ENCODE measurements at places on chromosomes 1 and 21.

DNA sequence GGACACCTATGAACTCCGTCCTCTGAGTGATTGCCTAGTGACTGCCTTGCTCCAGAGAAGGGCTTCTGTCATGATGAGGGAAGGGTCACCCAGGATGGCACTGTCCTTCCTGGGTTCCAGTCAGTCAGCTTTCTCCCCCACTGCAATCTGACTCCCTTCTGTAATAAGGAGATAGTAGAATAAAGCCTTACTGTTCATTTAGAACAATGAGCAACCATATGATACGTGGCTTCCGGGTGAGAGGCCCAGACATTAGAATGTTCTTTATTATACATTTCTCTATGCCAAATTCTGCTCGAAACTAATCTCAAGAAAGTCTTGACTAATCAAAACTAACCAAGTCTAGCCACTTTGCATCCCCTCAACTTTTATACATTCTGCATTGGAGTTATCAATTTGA lies 8.5 kb upstream of the MTMR11 start:
- no peak for DNase-seq

DNA sequence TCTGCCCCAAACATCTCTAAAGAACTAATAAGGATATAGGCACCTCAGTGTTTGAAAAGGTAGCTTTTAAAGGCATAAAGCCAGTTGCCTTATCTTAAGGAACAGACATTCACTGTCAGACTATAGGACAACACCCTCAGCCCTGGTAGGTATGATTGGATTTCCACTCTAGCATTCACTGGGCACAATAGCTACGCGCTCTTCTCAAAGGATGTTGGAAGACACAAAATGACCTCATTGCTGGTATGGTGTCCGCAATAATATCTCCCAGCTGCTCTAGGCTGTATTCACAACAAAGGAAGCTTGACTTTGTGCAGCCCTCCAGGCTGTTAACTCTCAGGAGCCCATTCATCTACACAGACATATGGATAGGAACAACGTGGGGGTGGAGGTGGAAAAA lies 119.4 kb upstream of the CXADR start:
- no peak for DNase-seq

GRCh38 chr1:48194801-48195200 lies 27.7 kb upstream of the SLC5A9 start:
- DNase-seq: no peak

DNA sequence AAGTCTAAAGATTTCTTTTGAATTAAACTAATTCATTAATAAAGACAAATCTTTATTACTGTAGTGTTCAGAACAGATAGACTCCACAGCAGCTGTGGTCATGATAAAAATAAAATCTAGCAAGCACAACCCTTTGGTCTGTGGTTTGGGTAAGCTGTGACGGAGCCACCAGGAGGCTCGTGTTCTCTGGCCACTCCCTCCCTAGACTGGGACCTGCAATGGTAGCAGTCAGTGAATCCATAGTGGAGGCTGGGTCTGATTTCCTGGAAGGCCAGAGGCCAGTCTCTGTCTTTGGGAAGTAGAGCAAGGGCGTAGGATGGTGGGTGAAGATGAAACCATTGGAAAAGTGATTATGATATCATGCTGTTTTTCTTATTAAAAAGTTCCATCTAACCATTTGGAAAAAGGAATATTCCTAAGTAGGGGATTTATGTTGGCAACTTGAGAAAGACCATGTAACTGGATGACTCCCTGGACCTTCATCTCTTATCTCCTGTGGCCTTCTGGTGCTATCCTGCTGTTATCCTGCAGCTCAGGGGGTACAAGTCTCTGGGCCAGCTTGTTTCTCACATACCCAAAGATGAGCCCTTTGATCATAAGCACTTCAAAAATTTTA lies 39.0 kb downstream of the TENT5C start:
- no peak for DNase-seq

- DNase-seq: no peak
Observed at GRCh38 chr1:12314333-12314903, 84.6 kb downstream of the VPS13D start.

DNA sequence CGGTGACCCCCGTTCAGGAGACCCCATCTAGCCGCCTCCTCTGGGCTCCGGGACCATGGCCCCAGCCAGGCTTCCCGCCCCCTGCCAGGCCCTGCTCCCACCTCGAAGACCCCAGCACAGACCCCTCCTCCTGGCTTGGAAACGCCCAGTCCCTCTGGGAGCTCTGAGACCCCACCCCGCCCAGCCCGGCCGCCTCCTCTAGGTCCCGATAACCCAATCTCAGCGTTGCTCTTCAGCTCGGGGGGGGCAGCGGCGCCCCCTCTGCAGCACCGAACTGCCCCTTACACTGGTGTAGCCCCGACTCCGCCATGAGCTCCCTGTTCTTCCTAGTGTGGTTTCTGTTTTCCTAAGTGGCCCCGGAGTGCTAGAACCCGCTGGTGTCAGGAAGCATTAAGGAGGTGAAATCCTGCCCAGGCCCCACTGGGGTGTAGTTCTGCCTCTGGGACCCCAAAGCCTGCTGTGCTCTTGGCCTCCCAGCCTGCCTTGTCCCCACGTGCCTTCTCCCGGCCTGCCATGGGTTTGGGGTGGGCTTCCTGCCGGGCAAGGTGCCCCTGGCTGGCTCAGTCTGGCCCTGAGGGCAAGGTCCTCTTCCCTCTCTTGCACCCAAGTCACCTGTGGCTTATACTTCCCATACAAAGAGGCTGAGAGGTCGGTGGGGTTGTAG lies 10.7 kb upstream of the MMEL1 start:
- DNase-seq: no peak

DNA sequence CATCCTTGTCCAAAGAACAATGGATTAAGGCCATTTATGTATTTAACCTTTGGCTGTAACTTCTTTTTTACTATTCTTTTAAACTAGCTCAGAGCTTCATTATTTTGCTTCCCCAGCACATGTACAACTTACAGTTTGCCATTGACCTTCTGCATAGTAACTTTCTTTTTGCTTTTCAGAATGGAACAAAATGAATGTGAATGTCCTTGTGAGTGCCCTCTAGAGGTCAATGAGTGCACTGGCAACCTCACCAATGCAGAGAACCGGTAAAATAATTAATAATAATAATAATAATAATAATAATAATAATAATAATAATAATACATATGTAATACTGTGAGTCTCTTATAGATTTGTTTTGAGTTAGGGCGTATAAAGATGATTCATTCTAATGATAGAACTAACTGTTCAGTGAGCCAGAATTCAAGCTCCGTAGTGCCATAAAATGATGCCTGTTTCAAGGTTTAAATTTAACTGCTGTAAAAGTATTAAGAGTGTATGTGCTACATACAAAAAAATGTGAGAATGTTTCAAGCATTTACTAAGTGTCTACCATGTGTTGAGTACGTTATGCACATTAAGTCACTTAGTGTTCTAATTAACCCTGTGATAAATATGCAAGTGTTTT lies 69.0 kb upstream of the RAVER2 start:
- DNase-seq: no peak
